HFFc6 (cell line): ENCODE measurements at places on chromosomes 2 and 18.

GRCh38 chr2:71922091-71922490 is 225.6 kb downstream of the CYP26B1 start:
- DNase-seq: no peak

- DNase-seq: no peak
These were observed 58.5 kb upstream of the KCNJ3 start for GRCh38 chr2:154640000-154640399.

GRCh38 chr2:238894226-238894949 is 46.5 kb downstream of the TWIST2 start:
- no peak for DNase-seq

- no peak for DNase-seq
These were observed 537.5 kb downstream of the MBD2 start for GRCh38 chr18:53686965-53687364.

DNA sequence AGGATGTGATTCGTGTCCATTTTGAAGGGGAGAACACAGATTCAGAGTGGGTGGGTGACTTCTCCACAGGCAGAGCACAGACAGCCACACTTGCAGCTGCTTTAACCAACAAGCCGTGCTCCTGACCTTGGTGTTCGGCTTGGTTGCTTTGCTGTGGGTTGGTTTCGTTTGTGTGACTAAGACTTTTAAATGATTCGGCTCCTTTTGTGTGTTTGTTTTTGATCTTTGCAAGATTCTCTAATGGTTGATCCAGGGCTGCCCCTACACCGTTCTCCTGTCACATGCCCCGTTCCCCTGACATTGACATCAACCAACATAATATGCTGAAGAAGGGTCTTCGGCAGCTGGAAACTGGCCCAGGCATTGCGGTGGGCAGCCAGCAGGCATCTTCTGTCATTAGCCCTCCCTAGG is 95.9 kb upstream of the MBOAT2 start:
- peak; percentile 37 for DNase-seq

DNA sequence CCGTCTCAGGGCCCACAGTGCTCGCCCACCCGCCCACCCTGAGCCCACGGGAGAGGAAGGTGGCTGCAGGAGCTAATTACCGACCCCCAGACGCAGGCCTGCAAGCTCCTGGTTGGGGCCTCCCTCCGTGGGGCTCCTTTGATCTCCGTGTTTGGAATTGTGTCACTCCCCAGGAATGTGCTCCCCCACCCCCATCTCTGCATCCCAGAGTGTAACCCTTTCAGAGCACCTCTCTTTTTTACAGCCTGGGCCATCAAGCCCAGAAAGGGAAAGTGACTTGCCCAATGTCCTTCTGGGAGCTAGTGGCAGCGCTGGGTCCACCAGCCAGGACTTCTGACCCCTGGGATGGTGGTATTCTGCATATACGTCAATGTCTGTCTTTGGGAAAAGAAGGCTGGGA is 335.1 kb downstream of the CYRIA start:
- DNase-seq: no peak

GRCh38 chr2:148613231-148614013 is 31.1 kb upstream of the EPC2 start:
- no peak for DNase-seq

DNA sequence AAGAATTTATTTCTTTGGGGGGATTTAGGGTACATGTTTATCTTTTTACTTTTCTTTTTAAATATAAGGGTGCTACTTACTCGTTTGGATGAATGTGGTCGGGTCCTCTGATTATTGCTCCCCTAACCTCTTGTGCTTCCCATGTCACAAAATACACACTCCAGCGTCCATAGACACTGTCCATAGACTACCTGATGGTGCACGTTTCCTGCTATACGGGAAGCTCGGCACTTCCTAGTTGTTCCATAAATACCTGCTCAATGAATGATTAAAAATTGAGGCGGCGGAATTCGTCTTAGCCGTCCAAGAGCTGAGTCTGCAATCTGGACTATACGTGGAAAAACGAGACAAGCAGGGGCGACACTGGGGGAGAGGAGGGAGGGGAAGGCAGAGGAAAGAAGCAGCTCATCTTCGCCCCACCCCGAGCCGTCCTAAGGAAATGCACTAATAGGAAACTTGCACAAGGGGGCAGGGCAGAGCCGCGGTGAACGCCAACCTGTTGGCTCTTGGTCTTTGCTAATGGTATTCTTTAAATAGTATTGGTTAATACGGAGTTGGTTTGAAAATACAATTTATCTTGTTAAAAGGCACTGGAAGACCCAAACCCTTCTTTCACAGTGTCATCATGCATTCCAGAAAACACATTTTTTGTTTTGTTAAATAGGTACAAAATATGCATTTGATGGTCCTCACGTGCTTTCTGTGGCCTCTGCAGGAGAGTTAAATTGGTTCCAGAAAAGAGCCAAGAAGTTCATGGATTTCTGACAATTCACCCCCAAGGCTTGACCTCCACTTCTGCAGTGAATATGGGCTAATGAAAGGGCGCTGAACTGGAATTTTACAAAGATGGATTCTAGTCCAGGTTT is 73.0 kb upstream of the KCTD1 start:
- no peak for DNase-seq

- DNase-seq: no peak
These were observed 14.7 kb downstream of the ZNF142 start for GRCh38 chr2:218644721-218645120.

DNA sequence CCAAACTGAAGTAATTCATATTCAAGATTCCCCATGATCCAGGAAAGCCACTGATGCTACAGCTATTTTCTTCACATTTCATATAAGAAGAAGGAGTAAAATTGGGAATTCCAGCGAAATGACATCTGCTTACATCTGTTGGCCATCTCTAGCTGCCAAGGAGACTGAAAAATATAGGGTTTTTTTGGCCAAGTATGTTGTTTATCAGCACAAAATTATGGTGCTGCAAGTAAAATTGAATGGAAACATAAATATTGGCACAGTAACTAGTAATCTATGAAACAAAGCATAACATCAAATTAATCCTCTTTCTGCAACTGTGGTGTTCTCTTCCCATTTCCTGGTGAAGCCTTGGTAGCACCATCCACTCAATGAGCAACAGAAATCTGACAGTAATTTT is 649.5 kb upstream of the ZNF804A start:
- DNase-seq: no peak

- no peak for DNase-seq
These were observed 242.8 kb downstream of the GBX2 start for GRCh38 chr2:235925250-235925919.

DNA sequence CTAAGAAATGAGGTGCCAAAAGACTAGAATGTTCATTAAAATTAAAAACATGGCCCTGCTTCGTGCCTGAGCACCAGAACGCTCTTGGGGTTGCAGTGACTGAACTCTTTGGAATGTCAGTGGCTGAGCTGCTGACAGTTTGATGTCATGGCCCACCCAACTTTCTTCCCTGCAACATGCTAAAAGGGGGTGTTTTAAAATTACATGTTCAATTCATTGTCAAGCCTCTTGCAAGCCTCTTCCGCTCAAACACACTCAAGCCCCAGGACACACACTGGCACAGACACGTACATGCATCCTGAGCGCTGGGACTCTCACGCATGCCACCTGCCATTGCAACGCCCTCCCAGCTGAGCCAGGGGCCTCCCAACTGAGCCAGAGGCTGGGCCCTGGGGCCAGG is 12.6 kb downstream of the RUFY4 start:
- DNase-seq: peak; percentile 73

GRCh38 chr2:199366406-199366805 is 91.3 kb downstream of the SATB2 start:
- peak; percentile 17 for DNase-seq

DNA sequence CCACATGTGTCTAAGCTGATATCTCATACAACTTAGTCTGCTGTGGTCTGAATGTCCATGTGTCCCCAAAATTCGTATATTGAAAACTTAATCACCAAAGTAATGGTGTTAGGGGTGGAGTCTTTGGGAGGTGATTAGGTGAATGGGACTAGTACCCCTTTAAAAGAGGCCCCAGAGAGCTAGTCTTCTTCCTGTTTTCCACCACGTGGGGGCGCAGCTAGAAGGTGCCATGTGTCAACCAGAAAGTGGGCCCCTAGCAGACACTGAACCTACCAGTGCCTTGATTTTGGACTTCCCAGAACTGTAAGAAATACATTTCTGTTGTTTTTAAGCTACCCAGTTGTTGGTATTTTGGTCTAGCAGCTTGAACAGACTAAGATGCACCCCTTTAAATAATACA is 86.6 kb downstream of the ASB1 start:
- peak; percentile 56 for DNase-seq

DNA sequence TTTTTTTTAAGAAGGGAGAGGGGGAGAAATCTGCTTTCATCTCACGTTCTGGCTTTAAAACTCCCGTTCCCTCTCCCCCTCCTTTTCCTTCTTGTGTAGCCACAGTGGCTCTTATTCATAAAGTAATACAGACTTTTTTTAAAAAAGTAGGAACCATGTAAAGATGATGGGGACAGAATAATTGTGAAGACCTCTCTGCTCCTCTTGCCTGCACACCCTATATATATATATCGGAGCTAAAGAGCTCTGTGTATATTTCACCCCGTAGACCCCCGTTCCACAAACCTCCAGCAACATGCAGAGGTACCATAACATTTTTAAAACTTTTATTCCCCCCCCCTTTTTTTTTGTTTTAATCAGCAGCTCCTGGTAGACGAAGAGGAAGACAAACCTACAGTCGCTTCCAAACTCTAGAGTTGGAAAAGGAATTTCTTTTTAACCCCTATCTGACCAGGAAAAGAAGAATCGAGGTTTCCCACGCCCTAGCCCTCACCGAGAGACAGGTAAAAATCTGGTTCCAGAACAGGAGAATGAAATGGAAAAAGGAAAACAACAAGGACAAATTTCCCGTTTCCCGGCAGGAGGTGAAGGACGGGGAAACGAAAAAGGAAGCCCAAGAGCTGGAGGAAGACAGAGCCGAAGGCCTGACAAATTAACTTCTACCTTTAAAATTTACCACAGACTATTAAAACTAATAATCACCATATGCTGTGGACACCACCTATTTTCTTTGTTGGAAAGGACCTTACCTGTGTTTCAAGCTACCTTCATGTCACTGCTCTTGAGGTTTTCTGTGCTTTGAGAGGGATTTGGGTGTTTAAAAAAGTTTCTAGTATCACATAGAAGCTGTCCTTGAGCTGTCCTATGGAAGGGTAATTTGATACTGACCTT is 1.7 kb downstream of the HOXD8 start:
- DNase-seq: no peak

DNA sequence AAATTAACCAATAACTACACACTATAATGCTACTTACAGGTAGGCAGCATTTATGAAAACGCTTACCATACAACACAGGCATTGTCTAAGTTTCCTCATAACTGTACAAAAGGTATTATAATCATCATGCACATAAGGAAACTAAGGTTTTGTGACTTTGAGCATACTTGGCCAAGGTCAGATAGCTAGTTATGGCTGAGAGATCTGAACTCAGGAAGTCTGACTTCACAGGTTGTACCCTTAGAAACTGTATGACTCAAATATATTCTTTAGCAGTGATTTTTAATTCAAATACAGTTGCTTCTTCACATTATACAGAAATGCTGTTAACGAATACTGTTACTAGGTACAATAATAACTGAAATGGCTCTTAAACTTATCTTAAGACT is 89.3 kb downstream of the TRIP12 start:
- no peak for DNase-seq

DNA sequence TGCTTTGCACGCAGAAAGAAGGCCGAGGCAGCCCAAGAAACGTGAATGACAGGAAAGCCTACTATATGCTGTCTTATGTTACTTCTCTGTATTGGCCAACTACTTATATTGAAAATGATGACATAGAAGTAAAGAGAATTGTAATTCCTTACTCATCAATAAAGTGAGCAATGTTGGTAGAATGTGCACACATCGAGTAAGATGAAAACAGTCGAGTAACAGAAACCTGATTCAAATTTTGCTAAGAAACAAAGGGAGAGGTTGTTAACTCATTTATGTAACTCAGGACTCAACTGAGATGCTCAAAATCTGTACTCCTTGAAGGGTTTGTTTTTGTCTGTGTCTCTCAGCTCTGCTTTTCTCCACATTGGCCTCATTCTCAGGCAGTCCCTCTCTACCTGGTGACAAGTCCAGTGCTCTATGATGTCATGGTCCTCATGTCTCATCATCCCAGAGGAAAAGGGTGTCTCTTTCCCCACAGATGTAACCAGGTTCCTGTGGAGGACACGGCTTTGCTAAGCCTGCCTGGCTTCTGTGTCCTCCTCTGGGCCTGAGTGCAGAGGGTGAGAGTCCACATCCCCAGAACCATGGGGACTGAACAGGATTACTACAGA is 30.3 kb upstream of the CCDC93 start:
- DNase-seq: no peak

DNA sequence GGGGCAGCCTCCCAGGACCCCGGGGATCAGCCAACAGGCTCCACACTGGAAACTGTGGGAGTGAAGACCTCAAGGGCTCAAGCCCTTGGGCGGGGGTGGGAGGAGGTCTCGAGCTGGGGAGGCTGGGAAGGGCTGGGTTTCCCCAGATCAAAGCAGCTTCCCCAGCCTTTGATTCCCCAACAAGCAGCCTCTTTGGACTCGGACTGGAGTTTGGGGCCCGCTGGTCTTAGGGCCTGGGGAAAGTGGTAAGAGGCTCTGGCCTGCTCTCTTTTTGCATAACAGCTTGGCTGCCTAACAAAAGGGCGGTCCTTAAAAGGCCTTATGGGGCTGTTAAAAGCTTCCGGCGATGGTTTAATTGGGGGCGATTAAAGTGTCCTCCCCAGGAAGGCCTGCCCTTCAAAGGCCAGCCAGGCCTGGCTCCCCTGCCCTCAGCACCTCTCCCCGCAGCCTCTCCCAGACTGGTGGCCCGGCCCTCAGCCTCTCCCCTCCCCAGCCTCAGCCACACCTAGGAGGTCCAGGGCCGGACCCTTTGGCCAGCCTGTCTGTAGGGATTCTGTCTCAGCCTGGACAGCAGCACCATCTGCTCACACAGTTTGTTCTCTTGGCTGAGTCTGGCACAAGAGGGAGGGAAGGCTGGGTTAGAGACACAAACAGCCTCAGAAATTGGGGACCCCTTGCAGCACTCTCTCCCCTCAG is 39.6 kb downstream of the ZFP36L2 start:
- no peak for DNase-seq

- no peak for DNase-seq
These were observed 9.9 kb downstream of the KCNIP3 start for GRCh38 chr2:95307036-95307435.

DNA sequence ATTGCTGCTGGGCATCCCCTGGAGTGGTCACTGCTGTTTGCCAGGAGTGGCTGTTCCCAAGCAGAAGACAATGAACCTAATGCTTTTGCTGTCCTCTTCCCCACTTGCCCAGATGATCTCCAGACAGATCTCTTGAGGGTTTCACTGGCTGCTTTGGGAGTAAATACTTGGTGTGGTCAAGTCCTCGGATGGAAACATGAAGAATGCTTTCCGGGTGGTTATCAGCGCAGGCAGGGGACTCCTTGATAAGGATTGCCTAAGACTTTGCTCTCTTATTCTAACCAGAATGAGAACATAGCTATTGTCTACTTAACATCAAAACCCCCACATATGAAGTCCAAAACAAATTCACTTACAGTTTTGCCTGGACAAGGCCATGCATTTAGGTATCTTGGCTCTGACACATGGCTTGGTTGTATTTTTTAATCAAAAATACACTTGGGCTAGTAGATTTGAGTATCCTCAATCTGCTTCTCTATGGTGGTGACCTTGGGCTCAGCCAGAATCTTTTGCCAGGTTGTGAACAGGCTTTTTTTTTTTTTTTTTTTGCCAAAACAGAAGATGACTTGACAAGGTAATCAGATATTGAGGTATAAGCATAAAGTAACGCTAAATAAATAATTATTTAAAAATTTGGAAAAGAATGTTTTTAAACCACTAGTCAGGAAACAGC is 34.8 kb upstream of the MYO3B start:
- no peak for DNase-seq

- no peak for DNase-seq
These were observed 1.6 kb upstream of the PDCL3 start for GRCh38 chr2:100561191-100561590.

- peak; percentile 48 for DNase-seq
These were observed 901 bp downstream of the ICA1L start for GRCh38 chr2:202870431-202871299.
